Activated CD8-positive, alpha-beta memory T cell treated with anti-CD3 and anti-CD28 coated beads, Interleukin-2, amount 50 U/mL, for 48 hours (primary cell): ENCODE measurements at places on chromosomes 3 and 15.

DNA sequence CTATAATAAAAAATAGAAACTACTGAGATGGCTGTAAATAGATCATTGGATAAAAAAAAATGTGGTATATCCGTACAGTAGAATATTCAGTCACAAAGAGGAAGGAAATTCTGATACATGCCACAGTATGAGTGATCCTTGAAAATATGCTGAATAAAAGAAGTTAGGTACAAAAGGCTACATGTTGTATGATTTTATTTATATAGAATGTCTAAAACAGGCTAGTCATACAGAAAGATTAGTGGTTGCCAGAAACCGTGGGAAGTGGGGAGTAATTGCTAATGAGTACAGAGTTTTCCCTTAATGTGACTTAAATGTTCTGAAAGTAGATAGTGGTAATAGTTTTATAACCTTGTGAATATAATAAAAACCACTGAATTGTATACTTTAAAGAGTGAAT, 24.9 kb upstream of the FAH start:
- DNase-seq, result no peak

- no peak for DNase-seq
These were observed 187.7 kb downstream of the SATB1 start for GRCh38 chr3:18237251-18238005.

GRCh38 chr3:48016301-48016973, at the start of gene MAP4:
Gene MAP4 (minus strand): TSS chr3:48016416. CDS start chr3:47998860, 17,556 bp downstream.
- no peak for DNase-seq

GRCh38 chr3:151686257-151686656, 47.5 kb upstream of the AADACL2 start:
- DNase-seq, result no peak

DNA sequence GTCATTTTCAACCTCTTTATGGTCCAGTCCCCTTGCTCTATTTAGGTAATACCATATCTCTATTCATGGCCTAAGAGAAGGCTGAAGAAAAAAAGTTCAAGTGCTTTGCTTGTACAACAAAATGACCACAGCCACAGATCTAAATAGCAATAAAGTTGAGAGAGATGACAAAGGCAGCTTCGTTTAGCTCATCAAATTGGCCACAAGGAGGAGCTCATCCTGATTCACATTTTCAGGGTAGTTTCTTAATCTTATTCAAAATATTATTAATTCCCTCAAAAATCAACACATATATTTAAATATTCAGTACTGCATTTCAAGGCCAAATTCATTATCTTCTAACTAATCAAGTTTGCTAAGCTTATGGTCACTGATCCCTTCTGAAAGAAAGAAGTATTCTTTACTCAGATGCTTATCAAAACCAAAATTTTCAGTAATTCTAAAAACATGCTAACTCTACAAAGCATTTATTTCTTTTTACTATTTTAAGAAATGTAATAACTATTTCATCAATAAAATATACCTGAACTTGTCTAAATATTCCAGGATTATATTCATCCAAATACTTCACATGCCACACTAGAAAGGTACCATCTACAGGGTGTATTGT, 85.5 kb downstream of the DMXL2 start:
- DNase-seq, result no peak

- DNase-seq, result no peak
These were observed 51.6 kb downstream of the LINGO1 start for GRCh38 chr15:77580996-77581682.
